Activated CD8-positive, alpha-beta memory T cell treated with anti-CD3 and anti-CD28 coated beads for 1 hour (primary cell): ENCODE measurements at places on chromosomes 2 and 18.

GRCh38 chr2:58918141-58918540, 677.0 kb upstream of the FANCL start:
- DNase-seq, result no peak

GRCh38 chr2:10865841-10866240, 45.9 kb upstream of the KCNF1 start:
- DNase-seq, result no peak

- no peak for DNase-seq
These were observed 110.3 kb downstream of the NBAS start for GRCh38 chr2:15450808-15451207.

GRCh38 chr2:234203135-234203984, 152.9 kb downstream of the SPP2 start:
- no peak for DNase-seq

DNA sequence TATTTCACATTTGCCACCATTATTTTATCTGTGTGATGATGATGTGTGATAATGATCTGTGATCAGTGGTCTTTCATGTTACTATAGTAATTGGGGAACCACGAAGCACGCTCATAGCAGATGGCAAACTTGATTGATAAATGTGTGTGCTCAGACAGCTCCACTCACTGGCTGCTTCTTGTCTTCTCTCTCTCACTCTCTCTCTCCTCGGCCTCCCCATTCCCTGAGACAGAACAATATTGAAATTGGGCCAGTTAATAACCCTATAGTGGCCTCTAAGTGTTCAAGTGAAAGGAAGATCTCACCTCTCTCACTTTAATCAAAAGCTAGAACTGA, 60.7 kb upstream of the RAPGEF4 start:
- DNase-seq, result no peak

DNA sequence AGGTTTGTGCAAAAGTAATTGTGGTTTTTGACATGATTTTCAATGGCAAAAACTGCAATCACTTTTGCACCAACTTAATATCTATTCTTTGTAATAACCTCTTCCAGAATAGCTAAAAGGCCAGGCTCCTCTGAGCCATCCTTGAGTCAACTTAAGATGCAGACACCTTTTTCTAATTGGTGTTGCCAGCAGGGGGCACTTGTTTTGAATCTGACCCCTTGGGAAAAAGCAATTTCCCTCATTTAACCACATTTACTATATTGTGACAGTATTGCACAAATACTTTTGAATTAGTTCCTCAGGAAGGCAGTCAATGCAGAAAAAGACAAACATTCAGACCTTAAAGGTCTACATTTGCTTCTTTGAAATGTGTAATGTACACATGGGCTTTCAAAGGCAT, 78.6 kb upstream of the GALNT5 start:
- DNase-seq, result no peak

DNA sequence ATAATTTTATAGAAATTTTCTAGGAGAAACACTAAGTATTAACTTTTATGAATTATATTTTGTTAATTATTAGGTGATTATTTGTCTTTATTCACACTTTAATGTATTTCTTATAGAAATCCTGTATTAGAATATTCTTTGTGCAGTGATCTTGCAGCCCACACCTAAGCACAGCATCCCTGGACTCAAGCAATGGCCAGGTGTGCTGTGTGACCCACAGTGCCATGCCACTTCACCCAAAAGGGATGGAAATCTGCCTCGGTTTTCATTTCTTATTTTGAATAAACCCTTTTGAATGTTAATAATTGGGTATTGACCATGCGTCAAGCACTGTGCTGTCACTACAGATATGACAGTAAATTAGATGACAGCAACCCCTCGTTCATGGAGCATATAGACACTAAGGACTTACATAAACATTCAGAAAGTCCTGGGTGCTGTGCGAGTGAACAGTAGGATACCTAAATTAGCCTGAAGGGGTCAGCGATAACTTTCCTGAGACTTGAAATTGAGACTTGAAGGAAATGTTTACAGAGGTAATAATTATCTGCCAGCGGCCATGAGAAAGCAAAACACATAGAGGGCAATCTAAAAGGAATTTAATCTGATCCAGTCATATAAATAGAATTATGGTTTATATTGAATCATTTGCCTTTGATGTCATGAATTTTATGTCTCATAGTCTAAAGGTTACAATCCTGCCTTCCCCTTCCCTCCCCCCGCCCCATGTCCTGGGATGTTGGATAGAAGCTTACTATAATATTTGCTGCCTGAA, 52.7 kb upstream of the CALCRL start:
- no peak for DNase-seq

DNA sequence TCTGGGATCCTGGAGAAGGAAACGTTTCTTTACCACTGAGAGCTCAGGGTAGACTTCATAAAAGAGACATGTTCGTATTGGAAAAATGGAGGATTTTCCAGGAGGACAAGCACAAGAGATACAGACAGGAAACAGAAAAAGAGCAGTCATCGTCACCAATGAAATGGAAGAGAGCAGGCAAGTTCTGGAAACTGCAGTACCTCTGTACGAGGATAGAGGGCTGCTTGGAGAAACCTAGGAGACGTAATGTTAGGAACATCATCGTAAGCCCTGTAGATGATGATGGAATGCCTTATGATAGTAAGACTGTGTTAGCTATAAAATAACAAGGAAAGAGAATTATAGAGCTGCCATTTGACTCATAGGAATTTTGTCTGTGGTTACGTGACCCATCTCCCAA, 121.1 kb upstream of the KLHL14 start:
- DNase-seq, result no peak
